ENCODE measurements at places on chromosomes 5 and 9.

DNA sequence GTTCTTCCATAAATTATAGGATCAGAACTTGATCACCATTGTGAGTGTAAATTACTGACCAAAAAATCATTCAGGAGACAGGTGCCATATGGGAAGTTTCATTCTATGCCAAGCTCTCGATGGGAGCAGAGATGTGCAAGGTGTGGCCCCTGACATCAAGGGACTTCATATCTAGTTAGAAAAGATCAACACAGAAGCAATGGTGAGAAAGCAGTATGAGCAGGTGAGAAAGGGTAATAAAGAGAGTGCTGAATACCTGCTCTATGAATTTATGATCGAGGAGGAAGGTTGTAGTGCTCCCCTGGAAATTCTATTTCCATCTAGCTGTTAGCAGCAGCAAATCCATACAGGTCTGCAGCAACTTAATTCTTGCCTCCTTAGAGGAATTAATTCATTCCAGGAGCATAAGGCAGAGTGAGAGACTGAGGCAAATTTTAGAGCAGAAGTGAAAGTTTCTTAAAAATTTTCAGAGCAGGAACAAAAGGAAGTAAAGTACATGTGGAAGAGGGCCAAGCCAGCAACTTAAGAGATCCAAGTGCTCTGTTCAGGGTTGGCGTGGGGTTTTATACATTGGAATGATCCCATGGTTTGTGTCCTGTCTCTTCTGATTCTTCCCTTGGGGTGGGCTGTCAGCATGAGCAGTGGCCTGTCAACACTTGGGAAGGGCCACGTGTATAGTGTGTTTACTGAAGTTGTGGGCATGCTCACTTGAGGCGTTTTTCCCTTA, 181.8 kb downstream of the SAXO1 start:
- DNase-seq, result peak; percentile 41

GRCh38 chr5:68661237-68661636, 432.6 kb upstream of the SLC30A5 start:
- peak; percentile 60 for DNase-seq

DNA sequence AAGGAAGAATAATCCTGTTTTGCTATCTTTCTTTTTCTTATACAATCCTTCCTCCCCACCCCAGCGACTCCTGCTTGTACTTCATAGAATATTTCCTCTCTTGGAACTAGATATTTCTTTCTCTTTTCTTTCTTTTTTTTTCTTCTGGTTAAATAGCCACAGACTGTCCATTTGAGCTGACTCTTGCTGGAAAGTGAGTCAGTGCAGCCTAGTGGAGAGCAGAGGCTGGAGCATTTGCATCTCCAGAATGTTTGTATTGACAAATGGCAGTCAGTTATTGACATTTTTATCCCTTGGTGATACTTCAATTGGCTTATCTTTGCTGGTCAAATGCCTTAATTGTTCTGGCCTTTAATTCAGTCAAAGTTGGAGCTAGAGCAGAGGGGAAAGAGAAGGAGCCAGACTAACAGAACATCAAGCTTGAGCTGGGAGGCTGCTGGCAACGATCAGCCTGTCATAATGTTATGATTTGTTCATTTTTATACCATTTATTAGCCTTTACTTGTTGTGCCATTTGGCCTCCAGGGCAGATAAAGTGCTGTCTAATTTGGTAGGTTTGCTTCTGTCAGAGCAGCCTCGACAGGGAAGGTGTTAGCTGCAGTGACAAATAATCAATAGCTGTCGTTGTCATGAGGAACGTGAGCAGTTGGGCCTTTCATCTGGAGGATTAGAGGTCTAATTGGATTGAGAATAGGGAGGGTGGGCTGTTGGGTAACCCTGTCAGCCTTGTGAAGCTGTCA, 69.0 kb downstream of the INVS start:
- DNase-seq, result no peak

GRCh38 chr5:604391-604831, 7.7 kb upstream of the CEP72 start:
- no peak for DNase-seq

DNA sequence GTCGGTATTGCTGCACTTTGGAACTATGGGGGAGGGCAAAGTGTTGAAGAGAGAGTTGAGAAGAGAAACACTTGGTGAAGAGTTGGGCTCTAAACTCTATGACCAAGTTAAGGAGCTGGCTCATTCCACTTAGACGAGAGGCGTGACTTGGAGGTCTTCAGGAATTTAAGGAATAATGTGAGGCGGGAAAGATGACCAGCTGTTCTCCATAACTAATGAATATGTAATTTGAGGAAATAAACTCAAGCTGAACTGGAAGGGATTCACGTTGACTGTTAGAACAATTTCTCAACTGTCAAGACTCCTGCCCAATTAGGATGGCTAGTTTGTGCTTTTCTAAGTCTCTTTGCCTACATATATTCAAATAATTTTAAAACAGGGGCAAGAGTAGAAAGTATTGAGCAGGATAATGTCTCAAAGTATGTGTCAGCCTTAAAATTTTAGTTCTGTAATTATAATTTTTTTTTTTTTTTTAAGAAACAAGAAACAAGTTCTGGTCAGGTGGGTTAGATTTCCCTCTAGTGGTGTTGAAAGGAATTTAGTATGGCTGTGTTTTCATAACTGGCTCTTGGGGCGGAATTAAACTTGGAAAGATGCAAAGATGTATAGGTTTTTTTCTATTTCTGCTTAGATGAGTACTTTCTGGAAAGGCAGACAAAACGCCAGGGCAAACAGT, 33.4 kb downstream of the TMEM252 start:
- DNase-seq, result no peak

DNA sequence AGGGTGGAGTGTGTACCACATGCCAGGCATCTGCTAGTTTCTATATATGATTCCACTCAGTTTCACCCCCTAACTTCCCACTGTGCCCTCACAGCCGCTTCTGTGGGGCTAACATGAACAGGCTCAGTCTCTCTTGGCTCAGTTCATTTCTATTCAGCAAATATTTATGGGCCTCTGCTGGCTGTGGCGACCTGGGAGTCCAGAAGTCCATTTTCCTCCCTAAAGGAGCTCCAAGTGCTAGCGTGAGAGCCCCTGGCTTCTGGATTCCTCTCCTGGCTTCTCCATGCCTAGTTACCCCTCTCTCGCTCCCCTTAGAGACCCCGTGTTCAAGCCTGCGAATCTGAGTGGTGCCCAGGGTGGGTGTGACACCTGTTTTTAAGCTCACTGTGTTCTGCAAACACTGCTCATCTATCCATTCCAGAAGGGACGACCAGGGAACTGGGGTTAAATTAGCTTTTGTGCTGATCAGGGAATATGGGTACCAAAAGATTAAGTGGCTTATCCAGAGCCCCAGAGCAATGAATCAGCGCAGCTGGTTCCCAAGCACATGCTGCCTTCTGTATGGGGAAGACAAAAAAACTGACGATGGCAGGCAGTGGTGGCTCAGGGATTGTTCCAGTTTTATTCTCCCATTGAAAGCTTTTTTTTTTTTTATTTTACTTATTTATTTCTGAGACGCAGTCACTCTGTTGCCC, 57.6 kb downstream of the HMCN2 start:
- DNase-seq, result no peak

DNA sequence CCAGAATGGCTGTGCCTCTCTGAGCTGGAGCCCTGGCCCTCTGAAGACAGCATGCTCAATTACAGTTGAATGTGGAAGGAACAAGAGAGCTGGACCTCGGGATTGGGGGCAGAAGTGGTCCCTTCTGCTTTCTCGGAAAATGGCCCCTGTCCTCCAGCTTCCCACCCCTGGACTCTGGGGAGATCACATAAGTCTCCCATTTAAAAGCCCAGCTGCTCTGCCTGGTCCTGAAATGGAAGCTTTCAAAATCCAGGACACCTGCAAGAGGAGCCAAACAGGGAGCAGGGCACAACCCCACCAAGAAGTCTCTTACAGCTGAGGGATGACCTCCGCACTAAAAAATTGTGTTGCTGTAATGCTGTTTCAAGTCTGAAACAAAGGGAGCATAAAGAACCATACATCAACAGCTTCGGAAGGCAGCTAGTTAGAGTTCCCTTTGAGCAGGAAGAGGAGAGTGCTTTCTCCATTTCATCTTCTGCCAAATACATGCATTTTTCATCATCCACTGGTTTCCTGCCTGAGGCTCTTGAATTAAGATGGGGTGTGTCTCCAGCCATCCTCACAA, 48.2 kb downstream of the TGFBI start:
- no peak for DNase-seq

DNA sequence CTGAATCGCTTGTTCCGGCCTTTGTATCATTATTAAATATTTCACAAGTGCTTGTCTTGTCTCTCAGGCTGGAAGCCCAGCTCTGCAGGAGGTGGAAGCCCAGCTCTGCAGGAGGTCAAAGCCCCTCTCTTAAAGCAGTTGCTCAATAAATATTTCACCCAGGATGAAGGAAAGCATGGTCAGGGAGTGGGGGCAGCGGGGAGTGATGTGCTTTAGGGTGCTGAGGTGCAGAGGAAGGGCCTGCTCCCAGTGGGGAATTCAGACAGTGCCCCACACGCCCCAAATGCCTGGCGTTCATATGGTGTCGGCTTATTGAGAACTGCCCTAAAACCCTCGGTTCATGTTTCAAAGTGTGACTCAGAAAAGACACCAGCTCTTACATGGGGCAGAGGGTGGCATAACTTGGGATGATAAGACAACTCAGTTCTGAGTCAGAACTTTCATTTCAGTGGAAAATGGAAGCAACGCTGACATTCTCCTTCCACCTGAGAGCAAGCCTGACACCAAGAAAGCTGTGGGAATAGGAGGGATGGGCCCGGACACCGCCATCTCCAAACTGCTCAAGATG, 114.3 kb upstream of the DAP start:
- no peak for DNase-seq

- no peak for DNase-seq
Measured at GRCh38 chr5:115524199-115524847, 20.3 kb downstream of the FEM1C start.

DNA sequence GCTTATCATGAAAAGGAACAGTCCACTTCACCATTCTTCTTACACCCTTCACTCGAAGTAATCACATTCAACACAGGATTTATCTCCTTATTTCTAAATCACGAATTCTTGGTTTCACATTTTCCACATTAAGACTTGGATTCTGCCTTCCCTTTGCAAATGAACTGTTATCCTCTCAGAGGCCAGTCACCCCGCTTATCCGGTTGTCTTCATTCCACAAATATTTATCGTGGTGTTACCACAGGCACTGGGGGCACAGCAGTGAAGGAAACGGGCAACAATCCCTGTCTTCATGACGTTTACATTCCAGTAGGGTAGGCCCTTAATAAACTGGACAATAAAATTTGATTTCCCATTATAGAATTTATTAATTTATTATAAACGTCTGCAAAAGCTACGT, 284.2 kb downstream of the DENND1A start:
- DNase-seq, result no peak

- peak; percentile 65 for DNase-seq
Measured at GRCh38 chr9:134778841-134779411, 101.7 kb upstream of the FCN2 start.

DNA sequence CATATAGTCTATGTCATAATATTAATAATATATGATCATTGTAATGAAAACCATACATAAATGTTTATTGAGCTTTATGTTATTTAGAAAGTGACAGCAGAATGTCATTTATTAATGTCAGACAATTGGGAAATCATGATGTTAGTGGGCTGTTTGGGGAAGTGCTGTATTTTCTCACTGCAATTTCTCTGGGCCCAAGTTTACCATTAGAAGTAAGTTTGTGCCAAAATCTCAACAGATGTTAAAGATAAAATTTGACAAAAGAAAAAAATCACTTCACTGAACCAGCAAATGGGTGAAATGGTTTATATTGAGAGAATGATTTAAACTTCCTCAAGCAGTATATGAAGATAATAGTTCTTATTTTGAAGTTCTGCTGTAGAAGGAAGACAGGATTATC, 433.2 kb upstream of the SMARCA2 start:
- DNase-seq, result no peak

- peak; percentile 92 for DNase-seq
Measured at GRCh38 chr9:83062651-83063527, at the start of gene RASEF. Gene RASEF (minus strand): TSS chr9:83063142. CDS start chr9:83062867, 275 bp downstream.

GRCh38 chr9:90966480-90967144, 165.0 kb downstream of the SYK start:
- DNase-seq, result no peak

DNA sequence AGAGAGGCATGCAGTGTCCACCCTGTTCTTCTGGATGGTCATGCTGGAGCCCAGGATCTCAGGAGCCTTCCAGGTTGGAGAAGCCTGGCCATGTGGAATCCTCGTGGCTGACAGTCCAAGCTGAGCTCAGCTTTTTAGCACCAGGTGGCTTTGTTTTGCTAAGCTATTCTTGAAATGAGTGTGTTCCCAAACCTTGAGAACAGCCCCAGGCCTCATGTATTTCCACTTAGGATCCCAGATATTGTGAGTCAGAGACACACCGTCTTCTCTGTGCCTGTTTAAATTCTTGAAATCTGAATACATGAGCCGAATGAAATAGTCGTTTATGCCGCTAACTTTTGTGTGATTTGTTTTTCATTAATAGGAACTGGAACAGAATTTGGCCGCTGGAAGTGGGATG, 61.2 kb downstream of the IRX2 start:
- no peak for DNase-seq

GRCh38 chr5:82336226-82336958, 58.2 kb upstream of the RPS23 start:
- no peak for DNase-seq

GRCh38 chr5:115588640-115589039, 13.6 kb downstream of the TICAM2 start:
- no peak for DNase-seq

- DNase-seq, result no peak
Measured at GRCh38 chr9:95834281-95834907, 41.1 kb upstream of the ERCC6L2 start.

GRCh38 chr5:107719034-107719606, 48.4 kb upstream of the EFNA5 start:
- DNase-seq, result no peak

DNA sequence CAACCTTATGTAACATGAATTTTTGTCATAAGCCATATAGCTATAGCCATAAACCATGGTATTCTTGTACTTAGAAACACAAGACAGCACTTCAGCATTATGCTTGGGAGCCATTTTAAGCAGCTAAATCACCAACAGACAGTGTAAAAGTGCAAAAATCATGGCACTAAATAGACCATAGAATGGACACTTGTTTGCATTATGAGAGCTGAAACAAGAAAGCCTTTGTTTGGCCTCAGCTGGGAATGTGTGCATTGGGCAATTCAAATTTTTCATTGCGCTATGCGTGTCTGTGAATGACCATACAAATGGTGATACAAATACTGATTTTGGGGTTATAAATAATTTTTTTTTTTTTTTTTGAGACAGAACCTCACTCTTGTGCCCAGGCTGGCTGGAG, 23.7 kb downstream of the KDM4C start:
- DNase-seq, result no peak

GRCh38 chr5:139684881-139685749, 37.0 kb downstream of the CXXC5 start:
- no peak for DNase-seq

DNA sequence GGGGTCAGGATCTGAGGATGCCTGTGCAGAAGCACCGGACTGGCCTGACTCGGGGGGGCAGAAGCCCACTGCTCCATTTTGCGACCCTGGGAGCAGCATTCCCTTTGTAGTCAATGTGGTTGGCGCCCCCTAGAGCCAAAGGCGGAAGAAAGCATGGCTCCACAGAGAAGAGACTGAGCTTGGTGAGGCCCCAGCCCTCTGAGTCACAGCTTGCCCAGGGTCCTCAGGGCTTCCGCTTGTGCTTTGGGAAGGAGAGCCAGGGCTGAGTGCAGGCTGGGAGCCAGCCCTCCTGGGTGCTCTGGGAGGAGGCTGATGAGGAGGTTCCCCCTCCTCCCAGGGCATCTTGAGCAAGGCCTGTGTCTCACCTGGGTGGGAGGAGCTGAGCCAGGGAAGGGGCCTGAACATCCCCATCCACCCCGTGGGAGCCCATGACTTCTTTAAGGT, 5.5 kb upstream of the AQP3 start:
- DNase-seq, result peak; percentile 56

- DNase-seq, result no peak
Measured at GRCh38 chr5:104763216-104763615, 1200.6 kb upstream of the NUDT12 start.

Data from mucosa of descending colon (tissue), 3 donors.